Osteoblast (primary cell): ENCODE measurements at places on chromosomes 12 and 14. TPM values are rescaled to one million over a fixed set of nuclear protein-coding genes. Genes with fewer than 3 reads are reported as not detected.

The OTOGL gene
- 0.36 and 0.59 TPM in 2 replicates for total RNA-seq

The KRT79 gene
- not detected in 2 replicates for total RNA-seq

The SLC17A8 gene
- total RNA-seq = not detected in 2 replicates

The ADGRD1 gene
- total RNA-seq = 0.29 and 0.72 TPM in 2 replicates

The KRT6C gene
- total RNA-seq = not detected in 2 replicates

The ANO4 gene
- not detected in 2 replicates for total RNA-seq

The RNASE3 gene
- total RNA-seq = not detected in 2 replicates

The TSPAN11 gene
- 5.4 and 10.0 TPM in 2 replicates for total RNA-seq

GRCh38 chr12:69474456-69474855, 4.3 kb downstream of the FRS2 start:
- peak overlapping the region; percentile 70 for H3K27ac ChIP-seq
- peak overlapping the region; percentile 6 for H3K4me3 ChIP-seq
- DNase-seq = no peak
- peaks cover 55% of the 10 kb centered on the region for H3K4me1 ChIP-seq
- no peaks in the 10 kb centered on the region for H3K36me3 ChIP-seq

GRCh38 chr14:72714871-72715214, 179.1 kb downstream of the DPF3 start:
- H3K4me1 ChIP-seq = peaks cover 3% of the 10 kb centered on the region
- H3K27me3 ChIP-seq = no peaks in the 10 kb centered on the region
- no peak overlapping the region for H3K4me3 ChIP-seq
- no peaks in the 10 kb centered on the region for H3K36me3 ChIP-seq
- DNase-seq = no peak

DNA sequence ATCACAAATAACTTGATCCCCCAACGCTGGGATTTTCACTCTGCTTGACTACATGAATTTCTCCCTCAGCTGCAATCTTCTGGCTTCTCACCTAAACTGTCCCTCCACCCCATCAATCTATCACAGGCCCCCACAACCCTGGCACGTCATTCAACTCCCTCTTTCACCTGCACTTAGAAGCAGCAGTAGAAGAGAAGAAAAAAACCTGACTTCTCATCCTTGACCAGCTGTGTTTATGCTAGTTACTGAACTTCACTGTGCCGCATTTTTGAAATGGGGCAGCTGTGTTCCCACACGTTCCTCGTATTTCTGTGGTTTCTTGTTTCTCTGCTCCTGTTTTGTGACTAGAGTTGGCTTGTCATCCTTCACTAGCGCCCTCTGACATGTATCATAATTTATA, 35.0 kb downstream of the ITPR2 start:
- H3K4me3 ChIP-seq = no peak overlapping the region
- no peaks in the 10 kb centered on the region for H3K27me3 ChIP-seq
- H3K27ac ChIP-seq = no peak overlapping the region
- no peak for DNase-seq

DNA sequence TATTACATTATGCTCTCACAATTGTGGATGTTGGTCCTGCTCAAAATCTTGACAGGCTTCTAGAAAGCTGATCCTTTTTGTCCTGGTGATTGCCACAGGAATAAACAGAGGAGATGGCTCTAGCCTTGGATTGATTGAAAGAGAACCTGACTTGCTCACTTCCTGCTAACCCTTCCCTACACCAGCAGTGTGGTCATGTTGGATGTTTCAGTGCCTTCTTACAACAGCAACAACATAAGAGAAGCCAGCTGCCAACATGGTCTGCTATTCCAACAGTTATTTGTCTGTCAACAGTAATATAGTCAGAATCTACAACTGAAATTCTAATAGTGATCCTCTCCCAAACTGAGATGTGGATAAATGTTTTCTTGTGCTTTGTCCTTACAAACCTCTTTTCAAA, 311.6 kb upstream of the DIO2 start:
- no peak overlapping the region for H3K4me3 ChIP-seq
- no peak overlapping the region for H3K27ac ChIP-seq
- no peaks in the 10 kb centered on the region for H3K36me3 ChIP-seq
- peaks cover 6% of the 10 kb centered on the region for H3K4me1 ChIP-seq
- DNase-seq = no peak

- no peaks in the 10 kb centered on the region for H3K27me3 ChIP-seq
- H3K36me3 ChIP-seq = peaks cover 65% of the 10 kb centered on the region
- H3K4me3 ChIP-seq = no peak overlapping the region
- peak overlapping the region; percentile 88 for H3K27ac ChIP-seq
- no peak for DNase-seq
Observed at GRCh38 chr12:115962216-115962615, 315.3 kb downstream of the MED13L start.

DNA sequence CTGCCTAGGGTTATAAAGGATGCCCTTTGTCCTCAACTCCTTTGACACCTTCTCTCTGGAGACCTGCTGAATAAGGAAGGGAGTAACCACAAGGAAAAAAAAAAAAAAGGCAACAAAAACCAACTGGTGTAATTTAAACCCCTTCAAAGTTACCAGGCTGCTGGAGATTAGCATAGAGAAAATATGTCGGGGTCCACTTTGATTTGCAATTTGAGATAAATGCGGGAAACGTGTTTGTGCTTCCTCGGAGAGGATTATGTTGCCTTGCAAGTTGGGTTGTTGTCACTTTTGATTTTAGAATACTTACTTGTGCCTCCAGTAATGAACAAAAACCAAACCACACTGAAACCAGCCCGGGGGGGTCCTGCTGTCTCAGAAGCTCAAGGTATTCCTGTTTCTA, 200.2 kb upstream of the MYL2 start:
- no peak overlapping the region for H3K27ac ChIP-seq
- no peak for DNase-seq
- peaks cover 4% of the 10 kb centered on the region for H3K27me3 ChIP-seq
- H3K4me3 ChIP-seq = no peak overlapping the region

GRCh38 chr12:95943330-95943842, at the start of gene AMDHD1:
Gene AMDHD1 (plus strand): TSS chr12:95943331. CDS start chr12:95943399, 68 bp downstream.
- peaks cover 3% of the 10 kb centered on the region for H3K4me1 ChIP-seq
- H3K27me3 ChIP-seq = no peaks in the 10 kb centered on the region
- peak within 1 kb of the TSS; percentile 78 for H3K4me3 ChIP-seq
- peak; percentile 97 for DNase-seq
- no peaks in the 10 kb centered on the region for H3K36me3 ChIP-seq

GRCh38 chr12:1509413-1510052, 84.8 kb downstream of the FBXL14 start:
- H3K27ac ChIP-seq = no peak overlapping the region
- DNase-seq = peak; percentile 21
- no peak overlapping the region for H3K4me3 ChIP-seq
- no peaks in the 10 kb centered on the region for H3K36me3 ChIP-seq
- no peaks in the 10 kb centered on the region for H3K4me1 ChIP-seq
- no peaks in the 10 kb centered on the region for H3K27me3 ChIP-seq

GRCh38 chr12:54217774-54218241, 29.0 kb upstream of the SMUG1 start:
- peak overlapping the region; percentile 68 for H3K4me3 ChIP-seq
- H3K36me3 ChIP-seq = no peaks in the 10 kb centered on the region
- no peak for DNase-seq
- no peaks in the 10 kb centered on the region for H3K27me3 ChIP-seq
- H3K27ac ChIP-seq = no peak overlapping the region

GRCh38 chr12:52521568-52522266, 1.5 kb upstream of the KRT5 start:
- no peak overlapping the region for H3K4me3 ChIP-seq
- no peak overlapping the region for H3K27ac ChIP-seq
- no peaks in the 10 kb centered on the region for H3K36me3 ChIP-seq
- peaks cover 24% of the 10 kb centered on the region for H3K27me3 ChIP-seq

DNA sequence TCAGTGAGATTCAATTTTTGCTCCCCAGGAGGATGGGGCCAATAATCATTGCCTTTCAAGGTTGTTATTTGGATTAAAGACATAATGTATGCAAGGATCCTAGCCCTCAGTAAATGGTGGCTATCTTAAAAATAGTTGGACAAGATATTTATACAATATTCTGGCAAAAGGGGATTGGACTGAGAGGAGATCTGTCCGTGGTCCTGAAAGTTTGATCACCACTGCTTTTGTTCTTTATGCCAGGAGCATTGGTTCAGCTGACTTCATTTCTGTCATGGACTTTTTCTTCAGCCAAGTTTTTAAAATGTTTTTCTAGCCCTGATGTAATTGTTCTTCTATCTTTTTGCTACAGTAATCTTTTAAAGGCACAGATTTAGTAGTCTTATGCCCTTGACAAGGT, 70.2 kb upstream of the TCL1A start:
- no peaks in the 10 kb centered on the region for H3K4me1 ChIP-seq
- H3K4me3 ChIP-seq = no peak overlapping the region
- no peaks in the 10 kb centered on the region for H3K36me3 ChIP-seq
- no peaks in the 10 kb centered on the region for H3K27me3 ChIP-seq

DNA sequence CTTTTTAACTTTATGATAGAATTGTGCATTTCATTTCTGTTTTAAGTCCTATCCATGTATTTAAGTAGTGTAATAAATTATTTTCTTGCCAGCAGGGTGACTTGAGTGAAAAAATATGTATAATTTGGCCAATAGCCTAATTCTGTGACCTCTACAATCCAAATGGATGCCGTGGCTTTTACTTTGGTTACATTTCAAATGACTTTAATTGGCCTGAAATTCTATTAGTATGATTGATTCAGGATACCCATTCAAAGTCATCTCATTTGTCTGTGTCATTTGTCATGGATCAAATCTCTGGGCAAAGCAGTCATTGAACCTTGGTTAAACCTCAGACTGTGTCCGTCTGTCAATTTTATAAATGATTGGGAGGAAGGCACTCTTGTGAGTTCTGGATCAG, 29.6 kb downstream of the CRADD start:
- no peak overlapping the region for H3K4me3 ChIP-seq
- DNase-seq = no peak
- H3K27me3 ChIP-seq = no peaks in the 10 kb centered on the region
- H3K27ac ChIP-seq = peak overlapping the region; percentile 60
- no peaks in the 10 kb centered on the region for H3K36me3 ChIP-seq

DNA sequence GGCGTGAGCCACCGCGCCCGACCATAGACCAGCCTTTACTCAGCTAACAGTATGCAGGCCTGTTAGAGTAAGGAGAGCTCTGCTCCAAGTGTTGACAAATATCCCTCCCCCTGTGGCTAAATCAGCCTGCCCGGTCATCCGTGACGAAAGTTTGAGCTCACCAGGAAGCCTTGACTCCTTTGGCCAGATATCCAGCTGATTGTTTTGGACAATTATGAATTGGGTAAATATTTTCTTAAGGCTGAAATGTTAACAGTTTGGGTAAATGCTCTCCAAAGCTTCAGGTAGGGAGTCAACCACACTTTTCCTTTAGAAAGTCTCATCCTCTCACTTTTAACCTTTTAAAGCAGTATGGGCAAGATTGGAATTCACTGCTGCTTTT, 157.9 kb downstream of the PAWR start:
- no peak overlapping the region for H3K4me3 ChIP-seq
- no peaks in the 10 kb centered on the region for H3K36me3 ChIP-seq
- H3K27me3 ChIP-seq = no peaks in the 10 kb centered on the region
- peak; percentile 8 for DNase-seq

DNA sequence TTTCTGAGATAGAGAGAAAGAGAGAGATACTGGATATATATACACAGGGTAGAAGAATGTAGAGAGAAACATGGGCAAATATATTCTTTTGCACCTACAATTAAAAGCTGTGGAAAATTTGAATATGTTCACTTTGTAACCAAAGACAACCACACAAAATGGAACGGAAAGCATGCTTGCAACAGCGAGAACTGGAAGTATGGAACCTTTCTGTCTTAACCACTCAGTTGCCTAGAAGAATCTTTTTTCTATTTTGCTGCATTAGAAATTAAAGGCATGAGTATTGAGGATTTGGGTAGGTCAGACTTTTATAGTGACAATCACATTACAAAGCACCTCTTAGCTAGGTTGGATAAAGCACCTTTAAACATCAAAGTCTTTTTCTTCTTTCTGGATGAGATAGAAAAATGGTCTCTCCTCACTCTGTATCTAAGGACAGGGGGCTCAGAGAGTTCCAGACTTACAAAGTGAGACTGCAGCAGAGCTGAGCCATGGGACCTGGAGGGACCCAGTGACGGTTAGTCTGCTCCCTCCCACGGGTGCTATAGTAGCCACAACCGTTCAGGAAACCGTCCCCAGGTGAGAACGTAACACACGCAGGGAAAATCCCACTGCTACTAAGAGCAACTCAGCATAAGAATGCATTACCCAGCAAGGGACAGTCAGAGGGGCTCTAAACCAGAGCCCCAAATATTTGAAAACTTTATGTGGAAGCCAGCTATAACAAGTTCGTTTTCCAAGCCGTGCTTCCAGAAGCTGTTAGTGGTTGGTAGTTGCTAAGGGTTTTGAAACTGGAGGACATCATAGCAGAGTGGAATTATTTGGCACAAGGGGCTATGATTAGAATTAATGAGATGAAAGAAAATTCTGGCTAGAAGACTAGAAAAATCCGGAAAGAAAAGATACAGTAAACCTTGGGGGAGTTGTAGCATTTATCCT, 97.1 kb downstream of the DAD1 start:
- H3K4me1 ChIP-seq = no peaks in the 10 kb centered on the region
- peaks cover 62% of the 10 kb centered on the region for H3K27me3 ChIP-seq
- no peak for DNase-seq
- H3K27ac ChIP-seq = no peak overlapping the region

DNA sequence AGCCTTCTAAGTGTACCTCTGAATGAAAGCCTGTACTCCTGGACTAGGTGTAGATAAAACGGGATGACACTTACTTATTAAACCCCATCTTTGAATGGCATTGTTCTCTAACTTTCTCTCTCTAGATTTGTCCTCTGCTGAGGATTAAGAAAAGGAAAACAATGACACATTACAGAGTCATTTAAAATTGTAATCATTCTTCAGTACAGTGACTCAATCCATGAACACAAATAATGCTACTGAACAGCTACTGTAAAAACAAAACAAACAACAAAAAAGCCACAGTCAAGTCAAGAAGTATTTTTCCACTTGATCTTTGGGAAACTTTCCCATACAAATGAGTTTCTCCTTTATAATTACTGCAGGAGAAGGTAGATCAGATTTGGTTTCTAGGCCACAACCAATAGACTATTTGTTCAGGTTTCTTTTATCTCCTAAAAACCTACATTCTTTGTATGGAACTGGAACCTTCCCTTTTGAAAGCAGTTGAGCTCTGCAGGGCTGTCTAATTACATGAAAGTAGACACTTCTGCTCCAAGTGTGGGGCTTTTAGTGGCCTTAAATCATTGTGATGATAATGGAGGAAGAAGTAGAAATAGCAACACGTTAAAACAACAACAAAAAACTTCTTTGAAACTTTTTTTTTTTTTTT, 219.1 kb downstream of the ESR2 start:
- H3K27ac ChIP-seq = no peak overlapping the region
- no peak overlapping the region for H3K4me3 ChIP-seq
- no peaks in the 10 kb centered on the region for H3K27me3 ChIP-seq
- DNase-seq = peak; percentile 77
- H3K36me3 ChIP-seq = no peaks in the 10 kb centered on the region
- peaks cover 8% of the 10 kb centered on the region for H3K4me1 ChIP-seq

- peak; percentile 42 for DNase-seq
- H3K4me1 ChIP-seq = peaks cover 24% of the 10 kb centered on the region
- H3K4me3 ChIP-seq = no peak overlapping the region
- H3K36me3 ChIP-seq = no peaks in the 10 kb centered on the region
- H3K27ac ChIP-seq = peak overlapping the region; percentile 98
- H3K27me3 ChIP-seq = no peaks in the 10 kb centered on the region
Observed at GRCh38 chr12:67909091-67909531, 80.1 kb upstream of the IFNG-AS1 start.

GRCh38 chr14:106491851-106492250, 965.5 kb downstream of the TMEM121 start:
- H3K36me3 ChIP-seq = no peaks in the 10 kb centered on the region
- no peaks in the 10 kb centered on the region for H3K27me3 ChIP-seq
- DNase-seq = no peak

- DNase-seq = no peak
- H3K36me3 ChIP-seq = no peaks in the 10 kb centered on the region
- H3K4me3 ChIP-seq = no peak overlapping the region
- no peaks in the 10 kb centered on the region for H3K27me3 ChIP-seq
- H3K27ac ChIP-seq = no peak overlapping the region
Observed at GRCh38 chr12:91926848-91927247, 218.8 kb downstream of the BTG1 start.
